ENCODE measurements at places on chromosomes 16 and 17.
A peak's percentile ranks its signal among the peaks of the same experiment; 100 is the strongest.

GRCh38 chr16:7378024-7378695, 45.5 kb downstream of the RBFOX1 start:
- no peak for DNase-seq

DNA sequence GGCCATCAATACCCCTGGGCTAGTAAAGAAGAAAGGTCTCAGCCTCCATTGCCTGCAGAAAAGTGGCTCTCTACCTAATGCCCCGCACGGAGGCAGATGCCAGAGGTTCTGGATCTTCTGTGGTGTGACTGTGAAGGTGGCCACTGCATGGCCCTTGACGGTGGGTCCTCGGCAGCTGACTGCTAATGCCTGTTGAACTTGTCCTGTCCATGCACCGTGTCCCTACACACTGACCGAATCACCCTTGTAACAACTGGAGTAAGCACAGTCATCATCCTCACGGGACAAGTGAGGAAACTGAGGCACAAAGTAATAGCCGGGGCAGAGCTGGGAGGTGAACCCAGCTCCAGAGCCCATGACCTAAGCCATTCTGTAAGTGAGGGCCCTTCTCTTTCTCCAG, 48.8 kb downstream of the MYH11 start:
- DNase-seq: no peak

DNA sequence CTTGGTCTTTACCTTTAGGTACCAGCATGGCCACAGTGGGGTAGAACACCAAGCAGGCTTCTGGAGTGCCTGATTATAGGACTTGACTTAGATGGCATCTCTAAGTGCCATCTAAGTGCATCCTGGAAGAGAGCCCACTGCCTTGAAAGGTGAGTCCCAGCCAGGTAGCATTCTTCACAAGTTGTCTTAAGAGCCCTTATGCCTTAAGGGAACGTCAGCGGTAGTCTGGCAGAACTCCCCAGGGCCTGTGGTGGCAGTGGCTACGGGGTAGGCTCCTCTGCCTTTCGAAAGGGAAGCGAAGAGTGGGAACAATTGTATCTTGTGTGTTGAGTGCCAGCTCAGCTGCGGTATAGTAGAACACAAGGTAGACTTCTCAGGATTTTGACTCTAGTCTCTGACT, 549.0 kb downstream of the HS3ST4 start:
- no peak for DNase-seq

DNA sequence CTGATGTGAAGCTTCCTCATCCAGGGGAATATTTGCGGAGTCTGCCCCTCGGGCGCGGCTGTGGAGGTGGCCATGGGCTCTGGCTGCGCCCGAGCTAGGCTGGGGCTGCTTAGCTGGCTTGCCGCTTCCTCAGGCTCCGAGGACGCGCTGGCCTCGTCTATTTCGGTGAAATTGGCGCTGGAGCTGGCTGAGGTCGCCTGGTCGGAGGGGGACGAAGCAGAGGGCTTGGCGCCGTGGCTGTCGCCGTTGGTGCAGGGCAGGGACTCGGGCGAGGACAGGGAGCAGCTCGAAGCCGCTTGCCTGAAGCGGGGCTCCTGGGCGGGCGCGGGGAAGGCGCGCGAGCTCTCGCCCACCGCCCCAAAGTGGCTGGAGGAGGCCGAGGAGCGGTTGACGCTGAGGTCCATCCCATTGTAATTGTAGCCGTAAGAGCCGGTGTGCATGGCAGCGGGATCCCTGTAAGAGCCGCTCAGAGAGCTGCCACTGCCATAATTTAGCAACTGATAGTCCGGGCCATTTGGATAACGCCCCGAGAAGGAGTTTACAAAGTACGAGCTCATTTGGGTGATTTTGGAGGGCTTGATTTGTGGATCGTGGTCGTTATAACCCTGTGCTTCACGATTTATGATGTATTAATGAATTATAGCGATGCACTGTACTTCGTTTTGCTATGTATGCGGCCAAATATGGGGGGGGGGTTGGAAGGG, at the start of gene HOXB5:
Gene HOXB5, minus strand, starts transcription at position 654 of the 704 bp plus-strand sequence. Its CDS starts 97 bp downstream, at position 557.
- DNase-seq: peak; percentile 54

GRCh38 chr16:85082173-85083050, 29.9 kb downstream of the CIBAR2 start:
- no peak for DNase-seq
